Stimulated activated CD4-positive, alpha-beta T cell treated with anti-CD3 and anti-CD28 coated beads, Interleukin-1b, Interleukin-23, amount 100 ng/mL, for 4 hours (primary cell): ENCODE measurements at places on chromosomes 2 and 18.

DNA sequence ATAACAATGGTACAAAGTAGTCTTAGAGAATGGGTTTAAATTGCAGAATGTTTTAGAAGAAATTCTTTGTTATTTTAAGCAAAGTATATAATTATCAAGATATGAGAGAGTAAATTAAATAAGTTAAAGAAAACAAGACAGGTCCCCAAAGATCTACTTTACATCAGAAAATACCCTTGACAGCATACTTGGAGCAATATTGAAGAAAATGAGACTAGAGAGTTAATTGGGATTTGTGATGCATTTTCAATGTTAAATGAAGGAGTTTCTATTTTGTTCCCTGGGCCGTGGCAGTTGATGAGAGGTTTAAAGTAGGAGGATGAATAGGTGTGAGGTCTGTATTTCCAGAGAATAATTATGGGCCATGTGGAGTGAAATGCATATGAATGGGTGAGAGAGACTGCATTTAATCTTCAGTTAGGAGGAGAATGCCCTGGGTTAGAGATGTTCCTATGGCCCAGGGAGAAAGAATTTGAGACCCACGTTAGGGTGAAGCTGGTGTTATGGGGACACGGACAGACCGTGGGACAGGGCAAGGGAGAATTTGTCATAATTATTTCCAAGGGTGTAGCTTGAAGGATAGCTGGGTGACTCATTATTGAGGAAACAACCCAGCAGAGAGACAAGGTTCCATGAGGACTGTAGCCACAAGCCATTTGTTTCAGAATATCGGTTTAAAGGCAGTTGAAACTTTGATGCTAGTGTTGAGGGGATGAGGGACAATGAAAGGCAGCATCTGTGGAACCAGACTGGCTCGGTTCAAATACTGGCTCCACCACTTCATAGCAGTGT lies 22.7 kb downstream of the MGAT5 start:
- no peak for DNase-seq

DNA sequence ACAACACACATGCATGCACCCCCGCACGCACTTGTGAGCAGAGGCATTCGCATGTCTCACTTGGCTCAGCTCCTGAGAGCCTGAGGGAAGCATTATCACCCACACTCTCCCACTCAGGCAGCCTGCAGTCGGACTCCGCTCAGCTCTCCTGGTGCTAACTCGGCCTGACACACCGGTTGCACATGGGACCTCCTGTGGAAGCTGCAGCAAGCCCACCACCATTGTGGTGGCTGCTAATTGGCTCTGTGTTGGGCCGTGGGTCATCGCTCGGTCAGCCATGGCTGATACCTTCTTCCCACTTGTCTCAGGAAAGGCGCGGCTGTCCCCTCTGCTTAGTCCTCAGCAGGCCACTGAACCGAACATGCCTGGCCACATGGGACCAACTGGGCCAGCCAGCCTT lies 13.7 kb upstream of the TEX261 start:
- DNase-seq, result no peak

- DNase-seq, result no peak
Measured at GRCh38 chr2:210630873-210631560, 74.6 kb downstream of the CPS1 start.

DNA sequence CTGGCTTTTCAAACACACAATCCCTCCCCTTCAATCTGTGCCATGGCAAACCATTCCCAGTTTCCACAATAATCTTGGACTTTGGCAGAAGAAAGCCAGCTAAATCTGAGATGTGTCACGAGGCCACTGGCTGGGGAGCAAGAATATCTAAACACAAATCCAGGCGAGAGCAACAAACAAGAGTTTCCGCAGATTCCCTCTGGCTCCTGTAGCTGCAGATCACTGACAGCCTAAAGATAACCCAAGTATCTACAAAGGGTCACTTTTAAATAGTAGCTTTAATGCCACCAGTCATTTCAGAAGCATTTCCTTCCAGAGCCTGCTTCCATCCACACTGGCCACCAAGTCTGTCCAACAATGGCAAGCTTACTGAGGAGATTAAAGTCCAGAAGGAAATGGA lies 86.9 kb downstream of the ACVR1 start:
- DNase-seq, result no peak

GRCh38 chr2:36677996-36678605 lies 18.4 kb upstream of the VIT start:
- DNase-seq, result no peak

- no peak for DNase-seq
Measured at GRCh38 chr2:15570104-15570503, 9.0 kb upstream of the NBAS start.

- no peak for DNase-seq
Measured at GRCh38 chr2:113872201-113872600, 17.7 kb upstream of the ACTR3 start.

DNA sequence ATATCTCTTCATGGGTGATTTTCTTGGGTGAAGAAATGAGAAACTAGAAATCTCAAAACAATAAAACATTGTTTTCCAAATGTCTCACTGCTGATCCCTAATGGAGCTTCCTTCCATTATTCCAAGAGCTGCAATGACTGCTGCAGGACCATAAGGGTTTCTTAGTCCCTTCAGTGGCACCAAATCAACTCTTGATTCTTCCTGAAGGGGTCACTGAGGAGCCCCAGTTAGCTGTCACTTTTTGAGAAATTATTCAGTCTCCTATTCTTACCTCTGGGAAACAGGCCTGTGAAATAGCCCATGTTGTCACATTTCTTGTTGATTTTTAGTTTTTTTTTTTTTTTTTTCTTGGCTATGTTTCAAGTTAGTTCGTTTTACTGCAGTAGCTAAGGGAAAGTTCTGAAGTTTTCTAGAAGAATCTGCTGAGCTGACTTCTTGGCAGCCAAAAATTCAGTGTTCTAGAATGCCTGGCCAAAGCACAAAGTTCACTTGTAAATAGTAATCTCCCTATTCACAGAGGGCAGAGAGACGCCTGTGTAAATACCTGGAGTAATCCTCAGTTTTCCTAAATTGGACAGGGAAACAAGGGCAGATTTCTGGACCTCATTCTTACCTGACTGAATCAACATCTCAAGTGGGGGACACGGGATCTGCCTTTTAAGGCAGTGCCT lies 480.0 kb downstream of the RIT2 start:
- no peak for DNase-seq

GRCh38 chr18:61368001-61368400 lies 34.8 kb downstream of the CDH20 start:
- DNase-seq, result no peak

DNA sequence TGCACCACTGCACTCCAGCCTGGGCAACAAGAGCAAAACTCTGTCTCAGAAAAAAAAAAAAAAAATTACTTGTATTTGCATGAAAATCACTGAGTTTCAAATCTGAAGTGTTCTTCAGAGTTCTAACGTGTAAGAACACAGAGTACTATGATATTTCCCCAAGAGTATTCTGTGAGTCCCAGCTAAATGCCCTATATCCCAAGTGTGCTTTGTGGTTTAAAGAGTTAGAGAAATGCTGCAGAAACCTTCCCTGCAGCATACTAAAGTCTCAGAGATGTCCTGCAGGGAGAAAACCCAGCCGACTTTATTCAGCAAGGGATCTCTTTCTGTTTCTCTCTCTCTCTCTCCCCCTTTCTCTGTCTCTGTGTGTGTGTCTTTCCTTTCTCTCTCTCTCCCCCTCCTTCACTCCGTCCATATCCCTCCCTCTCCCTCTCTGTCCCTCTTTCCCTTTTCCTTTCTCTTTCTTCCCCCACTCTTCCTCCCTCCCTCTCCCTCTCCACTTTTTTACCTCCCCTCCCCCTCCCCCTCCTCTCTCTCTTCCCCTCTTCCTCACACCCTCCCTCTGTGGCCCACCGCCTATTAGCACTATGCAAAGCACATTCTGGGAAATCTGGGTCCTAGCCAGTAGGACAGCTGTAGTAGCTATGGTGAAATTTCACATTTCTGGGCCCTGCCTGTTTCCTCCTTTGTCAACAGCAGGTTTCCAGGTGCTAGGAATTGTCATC lies 54.2 kb downstream of the ACTR2 start:
- DNase-seq, result no peak
